ENCODE measurements at places on chromosomes 3 and 15. TPM values are rescaled to one million over a fixed set of nuclear protein-coding genes. Genes with fewer than 3 reads are reported as not detected.

DNA sequence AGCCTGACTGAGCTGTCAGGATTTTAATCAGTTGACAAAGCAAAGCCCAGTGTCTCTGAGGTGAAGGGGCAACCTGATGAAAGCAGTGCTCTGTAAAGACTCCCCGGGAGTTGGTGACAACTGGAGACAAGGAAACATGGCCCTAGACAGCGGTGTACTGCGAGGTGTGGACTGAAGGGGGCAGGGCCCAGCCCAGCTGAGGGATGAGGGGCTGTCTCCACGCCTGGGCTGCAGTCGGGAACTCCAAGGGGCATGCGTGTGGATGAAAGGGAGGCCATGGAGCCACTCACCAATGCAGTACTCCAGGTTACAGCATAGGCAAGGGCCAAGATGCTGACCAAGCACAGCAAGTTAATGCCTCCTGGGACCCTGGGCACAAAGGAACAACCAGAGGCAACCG, 45.1 kb downstream of the SCAP start:
- DNase-seq = no peak

DNA sequence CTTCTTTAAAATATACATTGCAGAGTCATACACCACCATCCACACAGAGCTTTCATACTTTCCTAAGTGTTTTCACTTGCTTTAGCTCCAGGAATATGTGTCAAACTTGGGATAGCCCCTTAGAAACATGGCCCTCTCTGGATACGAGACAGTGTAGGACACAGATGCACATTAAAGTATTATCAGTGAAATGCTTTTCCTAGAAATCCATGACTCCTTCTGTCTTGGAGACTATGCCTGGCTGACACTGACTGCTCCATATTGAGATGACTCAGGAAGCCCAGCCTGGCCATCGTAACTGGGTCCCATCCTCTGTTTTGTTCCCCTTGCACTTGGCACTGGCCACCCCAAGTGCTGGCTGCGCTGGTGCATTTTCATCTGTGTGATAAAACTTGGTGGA, 204.8 kb downstream of the PDZRN3 start:
- no peak for DNase-seq

GRCh38 chr3:72086042-72086742, 301.2 kb upstream of the PROK2 start:
- peak; percentile 22 for DNase-seq

- peak; percentile 87 for DNase-seq
Observed at GRCh38 chr3:56154297-56154696, 314.0 kb downstream of the ERC2 start.

CTXN2 gene
- total RNA-seq = not detected

Measured in RPMI7951 (cell line).